Fibroblast of skin of back (primary cell): ENCODE measurements at places on chromosomes 7 and 10.

DNA sequence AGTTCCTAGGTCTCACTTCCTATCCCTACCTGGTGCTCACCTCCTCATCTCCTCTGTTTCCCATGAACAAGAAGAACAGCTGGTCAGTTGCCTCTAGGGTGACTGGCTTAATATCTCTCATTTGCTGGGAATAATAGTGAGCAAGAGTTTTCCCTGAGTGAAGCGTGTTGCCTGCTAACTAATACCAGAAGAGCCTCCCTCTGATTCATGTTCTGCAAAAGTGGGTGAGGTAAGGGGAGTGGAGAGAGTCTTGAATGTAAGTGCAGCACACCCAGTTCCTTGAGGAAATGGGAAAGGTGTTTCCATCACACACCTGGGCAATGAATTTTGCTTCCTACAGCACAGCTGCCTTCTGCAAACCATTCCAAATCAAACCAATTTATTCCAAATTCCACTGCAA is 29.6 kb downstream of the FZD1 start:
- no peak for DNase-seq

- no peak for DNase-seq
Observed at GRCh38 chr10:1044146-1044545, 4.8 kb downstream of the IDI1 start.

GRCh38 chr10:5523796-5524574 is 776 bp upstream of the CALML3 start:
- no peak for DNase-seq

DNA sequence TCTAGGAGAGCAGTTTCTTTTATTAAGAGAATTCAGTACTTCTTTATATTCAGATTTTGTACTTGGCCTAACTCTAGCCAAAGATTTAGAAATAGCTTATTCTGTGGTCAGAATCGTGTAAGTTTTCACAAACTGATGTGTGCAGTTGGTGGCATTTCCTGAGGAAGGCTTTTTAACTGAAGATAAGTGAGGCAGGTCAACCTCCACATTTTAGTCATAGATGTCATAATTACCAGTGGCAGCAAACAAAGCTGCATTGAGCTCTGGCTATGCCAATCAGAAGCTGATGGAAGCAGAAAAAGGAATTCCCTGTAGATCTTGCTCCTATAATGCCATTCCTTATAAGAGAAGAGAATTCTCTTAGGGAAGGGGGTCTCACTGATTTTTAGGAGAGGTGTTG is 141.3 kb upstream of the SP8 start:
- DNase-seq, result no peak

DNA sequence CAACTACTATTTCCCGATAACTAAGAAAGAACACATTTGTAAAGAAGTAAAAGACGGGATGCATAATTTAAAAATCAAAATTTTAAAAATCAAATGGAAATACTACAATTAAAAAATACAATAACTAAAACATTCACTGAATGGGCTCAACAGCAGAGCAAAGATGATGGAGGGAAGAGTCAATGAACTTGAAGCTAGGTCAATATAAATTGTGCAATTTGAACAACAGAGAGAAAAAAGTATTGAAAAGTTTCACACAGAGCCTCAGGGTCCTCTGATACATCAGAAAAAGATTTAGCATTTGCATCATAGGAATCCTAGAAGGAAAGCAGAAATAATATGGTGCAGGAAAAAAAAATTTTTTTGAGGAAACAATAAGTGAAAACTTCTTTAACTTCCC is 581.0 kb downstream of the KCNMA1 start:
- no peak for DNase-seq

DNA sequence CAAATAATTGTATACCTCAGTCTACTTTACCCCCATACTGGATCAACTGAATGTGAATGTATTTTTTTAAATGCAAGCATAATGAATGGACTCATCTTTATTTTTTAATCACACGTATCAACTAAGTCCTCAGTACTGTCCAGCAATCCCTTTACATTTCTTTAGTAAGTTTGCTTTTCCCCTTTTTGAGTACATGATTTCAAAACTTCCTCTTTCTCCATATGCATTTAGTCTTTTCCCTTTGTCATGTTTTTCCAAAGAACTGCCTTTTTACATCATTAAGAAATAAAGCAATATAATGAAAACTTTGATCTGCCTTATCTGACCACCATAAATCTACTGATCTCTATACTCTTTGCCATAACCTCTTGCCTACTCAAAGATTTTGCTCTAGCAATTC is 182.5 kb upstream of the AKR1E2 start:
- no peak for DNase-seq
